ENCODE measurements at places on chromosomes 4 and X.

DNA sequence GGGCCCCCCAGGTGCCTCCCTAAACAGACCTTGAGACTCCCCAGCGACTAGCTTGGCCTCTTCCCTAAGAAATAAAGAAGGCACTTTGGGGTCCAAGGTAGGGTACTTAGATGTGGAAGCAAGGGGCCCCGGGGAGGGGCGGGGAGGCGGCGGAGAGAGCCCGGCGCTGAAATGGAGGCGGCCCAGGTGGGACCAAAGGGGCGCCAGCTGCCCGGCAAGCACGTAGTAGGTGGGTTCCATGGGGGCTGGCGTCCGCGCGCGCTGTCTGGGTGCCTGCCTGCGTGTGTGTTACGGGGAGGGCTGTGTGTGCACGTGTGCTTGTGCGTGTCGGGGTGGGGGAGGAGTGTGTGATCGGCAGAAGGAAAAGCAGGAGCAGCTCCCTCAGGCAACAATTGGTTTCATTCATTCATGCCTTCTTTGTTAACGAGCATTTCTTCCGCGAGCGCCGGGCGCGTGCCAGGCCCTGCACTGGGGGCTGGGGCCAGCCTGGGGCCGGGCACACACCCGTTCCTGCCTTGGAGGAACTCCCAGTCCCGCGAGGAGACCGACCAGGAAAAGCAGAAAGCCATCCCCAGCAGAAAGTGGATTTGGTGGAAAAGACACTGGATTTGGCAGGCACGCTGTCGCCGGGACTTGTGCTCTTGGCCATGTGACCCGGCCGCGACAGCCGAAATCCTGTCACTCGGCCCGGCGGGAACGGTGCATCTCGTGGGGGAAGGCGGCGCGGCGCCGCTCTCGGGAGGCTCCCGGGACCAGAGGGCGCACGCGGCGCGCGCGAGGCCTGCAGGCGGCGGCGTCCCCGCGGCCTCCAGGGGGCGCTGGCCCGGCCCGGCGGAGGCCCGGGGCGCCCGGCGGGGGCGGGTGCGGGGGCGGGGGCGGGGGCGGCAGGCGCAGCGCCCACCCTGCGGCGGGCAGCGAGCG is 3.3 kb upstream of the DUSP9 start:
- no peak for DNase-seq

DNA sequence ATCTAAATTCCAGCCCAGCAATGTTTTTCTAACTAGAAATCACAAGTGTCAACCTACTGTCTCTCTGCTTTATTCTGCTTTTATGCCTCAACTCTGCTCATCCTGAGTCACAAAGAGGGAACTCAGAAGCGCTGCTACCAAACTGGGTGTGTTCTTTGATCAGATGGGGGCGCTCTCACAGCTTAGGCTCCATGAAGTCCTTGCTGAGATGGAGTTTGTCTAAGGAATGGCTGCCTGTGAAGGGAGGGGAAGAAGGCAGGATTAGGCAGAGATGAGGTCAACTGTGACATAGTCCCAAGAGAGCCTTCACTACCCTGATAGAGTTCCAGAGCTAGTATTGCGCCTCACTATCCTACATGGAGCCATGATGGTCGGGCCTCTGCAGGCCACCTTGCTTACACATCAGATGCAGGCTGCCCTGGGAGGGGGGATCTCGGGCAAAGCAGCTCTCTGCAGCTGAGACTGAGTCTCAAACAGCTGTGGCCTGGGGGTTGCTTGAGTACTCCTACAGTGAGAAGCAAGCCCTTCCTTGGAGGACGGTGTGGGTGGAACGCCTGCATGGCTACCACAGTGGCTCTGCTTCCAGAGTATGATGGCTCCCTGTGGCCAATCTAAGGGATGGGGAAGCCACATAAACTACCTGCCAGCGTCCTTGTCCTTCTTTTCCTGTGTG is 219.9 kb downstream of the CCNG2 start:
- DNase-seq: no peak

- DNase-seq: no peak
Observed at GRCh38 chrX:130105244-130105643, 5.1 kb downstream of the ELF4 start.

- DNase-seq: no peak
Observed at GRCh38 chrX:38882894-38883626, 81.8 kb downstream of the MID1IP1 start.

DNA sequence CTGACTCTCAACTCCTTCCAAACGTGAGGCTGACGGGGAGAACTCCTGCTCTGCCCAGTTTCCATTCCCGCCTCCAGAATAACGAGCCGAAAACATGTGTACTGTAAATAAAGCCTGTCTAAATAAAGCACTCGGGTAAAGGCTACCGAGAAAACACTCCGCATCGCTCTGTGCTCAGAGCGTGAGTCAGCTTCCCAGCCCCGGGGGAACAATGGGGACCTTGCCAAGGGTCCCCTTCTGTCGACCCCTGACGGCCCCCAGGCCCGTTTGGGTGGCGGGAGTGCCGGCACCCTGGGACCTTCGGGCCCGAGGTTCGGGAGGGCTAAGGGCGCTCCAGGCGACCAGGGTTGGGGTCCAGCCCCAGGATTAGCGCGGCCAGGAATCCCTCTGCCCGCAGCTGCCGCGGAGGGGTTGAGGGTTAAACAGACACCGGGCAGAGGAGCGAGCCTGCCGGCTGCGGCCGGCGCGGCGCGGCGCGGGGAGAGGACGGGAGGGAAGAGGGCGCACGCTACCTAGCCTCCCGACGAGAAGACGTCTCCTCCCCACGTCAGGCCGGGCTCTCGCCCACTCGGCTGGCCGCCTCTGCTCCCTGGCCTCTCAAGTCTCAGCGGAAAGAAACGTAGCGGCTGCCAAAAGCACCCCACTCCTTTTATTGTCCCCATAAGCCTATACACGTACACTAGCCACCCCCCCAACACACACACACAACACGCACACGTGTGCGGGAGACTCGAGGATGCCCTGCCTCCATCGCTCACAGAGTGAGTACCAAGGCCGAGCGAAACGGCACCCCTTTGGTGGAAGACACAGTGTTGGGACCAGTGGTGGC is 85.5 kb downstream of the BCOR start:
- no peak for DNase-seq

GRCh38 chr4:185086053-185086452 is 57.0 kb upstream of the SLC25A4 start:
- no peak for DNase-seq

DNA sequence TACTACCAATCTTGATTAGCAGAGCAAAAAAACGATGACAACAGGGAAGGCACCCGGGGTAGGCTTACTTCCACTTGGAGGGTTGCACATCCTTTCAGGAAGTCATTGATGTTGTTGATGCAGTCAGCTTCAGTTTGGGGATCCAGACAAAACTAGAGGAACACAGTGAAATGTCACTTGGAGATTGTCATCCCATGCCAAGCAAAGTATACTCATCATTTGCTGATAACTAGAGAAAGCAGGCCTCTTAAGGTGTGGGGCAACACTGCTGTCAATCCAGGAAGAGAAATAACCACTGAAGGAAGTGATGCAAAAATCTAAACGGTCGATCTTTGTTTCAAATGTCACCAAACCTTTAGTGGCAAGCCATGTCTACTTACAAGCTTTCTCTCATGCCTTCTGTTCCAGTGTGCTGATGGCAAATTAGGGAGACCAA is 1.4 kb downstream of the ARHGEF6 start:
- no peak for DNase-seq

DNA sequence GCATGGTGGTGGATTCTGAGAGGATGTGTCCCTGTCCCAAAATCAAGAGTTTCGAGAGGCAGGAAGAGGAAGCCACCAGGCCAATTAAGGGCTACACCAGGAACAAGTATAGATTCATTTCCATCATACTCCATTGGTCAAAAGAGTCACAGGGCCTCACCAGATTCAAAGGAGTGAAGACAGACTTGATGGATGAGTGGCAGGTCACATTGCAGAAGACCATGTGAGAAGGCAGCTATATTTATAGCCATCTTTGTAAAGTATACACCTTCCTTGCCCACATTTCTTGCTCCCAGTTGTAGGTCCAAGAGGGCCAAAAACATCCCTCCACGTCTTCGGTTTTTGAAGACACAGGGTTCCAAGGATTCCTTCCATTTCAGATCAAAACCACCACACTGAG is 406.0 kb downstream of the BCOR start:
- no peak for DNase-seq

DNA sequence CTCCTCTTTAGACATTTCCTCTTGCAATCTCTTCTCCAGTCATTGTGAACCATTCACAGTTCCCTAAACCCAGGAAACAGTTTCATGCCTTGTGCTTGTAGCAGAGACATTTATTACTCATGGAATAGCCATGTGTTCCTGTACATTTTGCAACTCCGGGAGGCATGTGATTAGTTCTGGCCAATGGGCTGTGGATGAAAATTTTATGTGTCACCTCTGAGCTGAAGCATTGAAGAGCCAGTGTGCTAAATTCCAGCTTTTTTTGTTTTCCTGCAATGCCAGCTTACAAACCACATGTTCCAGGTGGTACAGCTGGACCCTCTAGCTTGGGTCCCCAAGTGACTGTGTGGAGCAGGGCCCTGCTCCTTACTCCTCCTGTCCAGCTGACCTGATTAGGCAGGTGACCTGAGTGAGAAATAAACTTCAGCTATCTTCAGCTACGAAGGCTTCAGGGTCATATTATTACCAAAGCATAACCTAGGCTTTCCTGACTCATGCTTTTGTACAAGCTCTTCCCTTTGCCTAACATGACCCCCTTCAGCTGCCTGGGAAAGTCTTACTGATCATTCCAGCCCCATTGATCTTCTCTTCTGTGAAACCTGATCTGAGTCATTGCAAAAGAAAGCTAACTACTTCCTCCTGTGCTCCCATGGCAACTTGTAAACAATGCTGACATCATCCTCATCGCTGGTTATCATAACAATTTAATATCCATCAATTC is 200.4 kb downstream of the PTTG2 start:
- peak; percentile 31 for DNase-seq

GRCh38 chr4:143437937-143438336 is 75.6 kb upstream of the SMARCA5 start:
- no peak for DNase-seq

- no peak for DNase-seq
Observed at GRCh38 chr4:3346146-3346545, 53.3 kb downstream of the RGS12 start.

DNA sequence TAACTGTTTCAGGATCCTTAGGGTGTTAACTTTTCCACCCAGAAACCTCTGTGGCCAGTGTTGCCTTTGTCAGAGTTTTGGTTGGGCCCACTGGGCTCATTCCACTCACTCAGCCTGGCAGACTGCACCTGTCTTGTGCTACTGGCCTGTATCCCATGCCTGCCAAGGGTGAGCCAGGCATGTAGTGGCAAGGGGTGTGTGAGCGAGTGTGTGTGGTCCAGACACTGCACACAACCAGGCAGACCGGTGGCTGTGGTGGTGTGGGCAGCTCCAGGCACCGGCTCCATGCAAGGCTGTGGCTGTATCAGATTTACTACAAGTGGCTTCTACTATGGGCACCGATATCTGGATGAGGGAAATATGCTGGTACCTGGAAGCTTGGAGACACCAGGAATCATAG is 394.6 kb upstream of the DMD start:
- DNase-seq: no peak

DNA sequence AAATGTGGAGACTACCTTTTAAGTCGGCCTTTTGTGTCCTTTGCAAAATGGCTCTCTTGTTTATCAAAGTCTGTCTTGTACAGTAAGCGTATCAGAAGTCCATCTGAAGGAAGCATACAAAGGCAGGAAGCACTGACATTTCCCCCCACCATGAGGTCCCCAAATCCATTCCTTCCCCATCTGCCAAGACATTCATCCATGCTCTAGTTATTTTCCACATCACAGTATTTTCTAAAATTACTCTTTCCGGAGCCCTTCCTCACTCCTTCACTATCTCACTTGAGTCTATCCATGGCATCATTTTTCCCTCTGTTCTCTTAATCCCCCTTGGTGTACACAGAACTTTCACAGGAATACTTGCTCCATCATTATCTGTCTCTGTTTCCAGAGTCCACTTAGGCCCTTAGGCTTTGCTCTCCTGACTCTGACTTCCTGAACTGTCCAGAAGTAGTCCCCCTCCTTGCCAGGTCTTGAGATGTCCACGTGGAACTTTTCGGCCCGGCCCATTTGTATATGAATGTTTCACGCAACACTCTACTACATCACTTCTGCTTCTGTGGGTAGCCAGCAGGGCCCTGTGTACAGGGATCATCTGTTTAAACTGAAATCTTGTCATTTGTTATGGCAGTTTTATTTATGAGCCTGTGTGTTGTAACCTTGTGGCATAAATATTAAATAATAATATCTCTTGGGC is 2.1 kb downstream of the SEL1L3 start:
- DNase-seq: no peak

GRCh38 chr4:48904101-48904500 is 2.5 kb downstream of the OCIAD2 start:
- no peak for DNase-seq

- DNase-seq: no peak
Observed at GRCh38 chrX:126719208-126719607, 100.3 kb upstream of the PRR32 start.

GRCh38 chr4:75612306-75612705 is 18.0 kb downstream of the CDKL2 start:
- DNase-seq: no peak

- no peak for DNase-seq
Observed at GRCh38 chr4:73248416-73248815, 10.2 kb downstream of the ANKRD17 start.

GRCh38 chr4:32106767-32107166 is 1386.6 kb downstream of the PCDH7 start:
- DNase-seq: no peak

- DNase-seq: no peak
Observed at GRCh38 chr4:176409627-176410026, 89.9 kb downstream of the SPCS3 start.

- no peak for DNase-seq
Observed at GRCh38 chr4:107645604-107646003, 74.4 kb downstream of the PAPSS1 start.

GRCh38 chrX:154084449-154085300 is 12.8 kb downstream of the MECP2 start:
- DNase-seq: no peak

GRCh38 chr4:127732623-127733328 is 2.6 kb downstream of the SLC25A31 start:
- DNase-seq: no peak

Measured in effector CD4-positive, alpha-beta T cell (primary cell).